AG04449 (cell line): ENCODE measurements at places on chromosomes 1 and 21.

DNA sequence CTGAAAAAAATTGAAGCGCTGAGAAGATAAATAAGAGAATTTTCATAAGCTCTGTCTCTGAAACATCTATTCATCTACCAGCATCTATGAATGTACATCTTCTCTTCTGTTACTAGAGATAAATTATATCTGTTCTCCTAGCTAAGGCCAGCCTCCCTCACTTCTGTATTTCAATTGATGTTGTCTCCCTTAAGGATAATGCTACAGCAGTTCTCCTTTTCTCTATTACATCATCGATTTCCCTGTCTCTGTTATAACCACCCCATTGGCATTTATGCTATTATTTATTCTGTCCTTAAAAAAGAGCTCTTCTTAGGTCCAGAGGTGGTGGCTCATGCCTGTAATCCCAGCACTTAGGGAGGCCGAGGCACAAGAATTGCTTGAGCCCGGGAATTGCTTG is 42.9 kb upstream of the TMCO2 start:
- no peak for DNase-seq

GRCh38 chr1:89966656-89967055 is 28.3 kb upstream of the ZNF326 start:
- no peak for DNase-seq

- no peak for DNase-seq
Observed at GRCh38 chr1:147238053-147238902, 4.2 kb upstream of the CHD1L start.

- DNase-seq = no peak
Observed at GRCh38 chr1:178174539-178174938, 80.6 kb downstream of the RASAL2 start.

GRCh38 chr1:156488566-156489165 is 11.9 kb downstream of the MEF2D start:
- DNase-seq = no peak

DNA sequence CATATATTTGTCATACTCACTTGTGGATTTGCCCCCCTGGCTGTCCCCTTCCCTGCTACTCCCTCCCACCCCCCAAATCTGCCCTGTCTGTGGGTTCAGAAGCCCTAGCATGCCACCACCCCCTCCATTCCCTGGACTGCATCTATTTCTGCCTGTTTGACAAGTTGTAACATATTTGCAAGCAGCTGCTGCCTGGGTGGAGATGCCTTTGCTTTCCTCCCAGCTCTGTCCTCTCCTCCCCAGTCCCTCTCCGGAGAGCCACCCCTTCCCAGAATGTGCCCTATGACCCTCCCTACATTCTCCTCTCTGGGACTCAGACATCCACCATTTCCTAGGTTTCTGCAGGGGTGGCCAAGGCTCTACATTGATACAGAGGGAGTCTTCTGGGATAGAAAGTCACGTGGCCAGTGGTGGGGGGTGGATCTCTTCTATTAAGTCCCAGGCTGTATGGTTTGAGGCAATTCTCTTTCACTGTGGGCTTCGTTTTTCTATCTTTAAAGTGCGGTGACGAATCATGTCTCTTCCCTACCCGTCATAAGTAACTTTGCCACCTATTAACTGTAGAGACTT is 6.0 kb upstream of the MYOG start:
- DNase-seq = no peak

GRCh38 chr1:115678141-115678540 is 36.4 kb downstream of the VANGL1 start:
- no peak for DNase-seq

DNA sequence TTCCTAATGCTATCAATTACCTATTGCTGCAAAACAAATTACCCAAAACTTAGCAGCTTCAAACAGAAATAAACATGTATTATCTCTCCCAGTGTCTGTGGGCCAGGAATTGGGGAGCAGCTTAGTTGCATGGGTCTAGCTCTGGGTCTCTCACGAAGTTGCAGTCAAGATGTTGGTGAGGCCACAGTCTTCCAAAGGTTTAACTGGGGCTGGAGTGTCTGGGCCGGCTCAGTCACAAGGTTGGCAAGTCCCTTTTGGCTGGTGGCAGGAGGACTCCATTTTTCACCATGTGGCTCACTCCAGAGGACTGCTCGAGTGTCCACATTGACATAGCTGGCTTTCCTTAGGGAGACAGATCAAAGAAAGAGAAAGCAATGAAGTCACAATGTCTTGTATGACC is 5.0 kb upstream of the LRP8 start:
- no peak for DNase-seq

DNA sequence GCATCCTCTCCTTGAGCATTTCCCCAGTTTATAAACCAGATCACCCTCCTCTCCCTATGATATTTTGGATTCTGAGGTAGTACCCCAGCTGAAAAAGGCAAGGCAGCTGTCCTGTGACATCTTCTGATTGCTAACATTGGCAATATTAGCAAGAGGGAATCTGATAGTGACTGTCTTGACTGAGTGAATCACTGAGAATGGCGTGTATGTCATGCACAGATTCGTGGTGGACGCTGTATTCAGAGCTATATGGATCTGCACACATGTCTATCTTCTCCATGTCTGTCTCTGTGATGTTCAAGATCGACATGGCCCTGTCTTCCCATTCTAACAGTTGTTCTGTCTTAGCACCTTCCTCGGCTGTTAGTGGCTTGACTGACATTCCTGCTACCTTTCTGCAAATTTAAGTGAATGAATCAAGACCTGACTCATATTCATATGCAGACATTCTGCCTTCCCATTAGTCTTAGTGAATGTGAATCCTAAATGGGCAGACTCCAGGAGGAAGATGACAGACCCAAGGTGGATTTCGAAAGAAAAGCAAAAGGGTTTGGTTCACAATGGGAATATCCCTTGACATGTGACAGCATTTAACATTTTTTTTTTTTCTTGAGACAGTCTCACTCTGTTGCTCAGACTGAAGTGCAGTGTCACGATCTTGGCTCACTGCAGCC is 97.7 kb downstream of the PGBD5 start:
- no peak for DNase-seq

DNA sequence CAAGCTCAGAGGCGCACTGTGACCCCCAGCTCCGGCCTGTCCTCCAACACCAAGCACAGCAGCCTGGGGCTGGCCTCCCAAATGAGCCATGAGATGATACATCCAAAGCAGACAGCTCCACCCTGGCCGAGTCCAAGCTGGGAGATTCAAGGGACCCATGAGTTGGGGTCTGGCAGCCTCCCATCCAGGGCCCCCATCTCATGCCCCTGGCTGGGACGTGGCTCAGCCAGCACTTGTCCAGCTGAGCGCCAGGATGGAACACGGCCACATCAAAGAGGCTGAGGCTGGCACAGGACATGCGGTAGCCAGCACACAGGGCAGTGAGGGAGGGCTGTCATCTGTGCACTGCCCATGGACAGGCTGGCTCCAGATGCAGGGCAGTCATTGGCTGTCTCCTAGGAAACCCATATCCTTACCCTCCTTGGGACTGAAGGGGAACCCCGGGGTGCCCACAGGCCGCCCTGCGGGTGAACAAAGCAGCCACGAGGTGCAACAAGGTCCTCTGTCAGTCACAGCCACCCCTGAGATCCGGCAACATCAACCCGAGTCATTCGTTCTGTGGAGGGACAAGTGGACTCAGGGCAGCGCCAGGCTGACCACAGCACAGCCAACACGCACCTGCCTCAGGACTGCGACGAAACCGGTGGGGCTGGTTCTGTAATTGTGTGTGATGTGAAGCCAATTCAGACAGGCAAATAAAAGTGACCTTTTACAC is 29.1 kb downstream of the SLC19A1 start:
- no peak for DNase-seq

- no peak for DNase-seq
Observed at GRCh38 chr1:119827010-119827409, 15.8 kb upstream of the REG4 start.

- DNase-seq = no peak
Observed at GRCh38 chr1:11714831-11715575, 20.9 kb upstream of the AGTRAP start.

DNA sequence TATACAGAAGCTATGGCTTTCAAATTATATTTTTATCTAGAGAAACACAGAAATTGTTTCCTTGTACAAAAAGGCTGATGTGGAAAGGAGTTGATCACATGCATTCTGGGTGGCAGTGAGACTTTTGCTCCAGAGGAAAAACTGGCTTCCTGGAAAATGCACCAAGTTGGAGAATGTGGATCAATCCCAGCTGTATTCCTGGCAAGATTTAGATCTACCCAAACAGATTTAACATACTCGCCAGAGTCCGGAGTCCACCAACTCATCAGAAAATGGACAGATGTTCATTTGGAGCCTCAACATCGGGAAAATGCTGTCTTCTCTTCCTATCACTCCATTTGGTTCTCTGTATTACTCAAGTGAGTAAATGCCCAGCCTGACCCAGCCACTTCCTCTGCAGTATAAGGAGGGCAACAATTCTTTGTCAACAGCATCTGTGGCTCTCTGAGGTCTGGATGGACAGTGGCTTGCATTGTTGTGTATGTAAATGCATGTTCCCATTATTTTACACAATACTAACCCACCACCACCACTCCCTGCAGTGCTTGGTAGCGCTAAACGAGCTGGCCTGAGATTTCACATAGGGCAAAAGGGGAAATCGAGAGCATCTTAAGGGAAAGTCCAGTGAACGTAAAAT is 226.2 kb upstream of the IRF2BP2 start:
- no peak for DNase-seq

- no peak for DNase-seq
Observed at GRCh38 chr1:6208723-6209660, 3.1 kb downstream of the RNF207 start.
